ENCODE measurements at places on chromosomes 16 and 17.

DNA sequence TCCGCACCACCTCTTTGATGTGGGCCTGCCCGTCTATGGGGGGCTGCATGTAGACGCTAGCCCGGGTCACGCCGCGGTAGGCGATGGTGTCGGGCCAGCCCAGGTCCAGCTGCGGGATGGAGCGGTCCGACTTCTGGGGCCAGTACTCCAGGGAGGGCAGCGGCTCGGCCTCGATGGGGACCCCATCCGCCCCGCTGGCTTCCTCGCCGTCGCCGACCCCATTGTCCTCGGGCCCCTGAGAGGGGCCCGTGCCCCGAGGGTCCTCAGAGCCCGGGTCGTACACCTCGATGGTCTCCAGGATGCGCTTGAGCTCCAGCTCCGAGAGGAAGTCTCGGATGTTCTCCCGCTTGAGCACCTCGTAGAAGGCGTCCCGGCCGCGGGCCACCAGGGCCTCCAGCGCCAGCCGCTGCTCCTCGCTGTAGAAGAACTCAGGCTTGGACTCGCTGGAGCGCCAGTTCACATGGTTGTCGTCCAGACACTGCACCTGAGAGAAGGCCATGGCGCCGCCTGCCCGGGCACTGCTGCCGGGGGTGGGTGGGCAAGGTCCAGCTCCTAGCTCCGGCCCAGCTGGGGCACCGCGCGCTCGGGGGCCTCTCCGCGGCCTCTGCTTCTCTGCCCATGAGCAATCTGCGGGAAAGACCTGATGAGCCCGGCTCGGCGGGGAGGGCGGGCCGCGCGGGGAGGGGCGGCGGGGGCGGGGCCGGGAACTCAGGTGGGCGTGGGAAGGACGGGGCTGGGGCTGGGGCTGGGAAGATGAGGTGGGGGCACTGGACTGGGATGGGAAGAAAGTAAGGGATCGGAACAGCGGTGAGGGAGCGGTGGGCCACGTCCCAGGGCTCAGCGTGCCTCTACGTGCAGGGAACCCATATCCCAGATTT lies 782 bp downstream of the FAM83G start:
- DNase-seq = no peak

GRCh38 chr16:84845496-84846002 lies 25.8 kb downstream of the CRISPLD2 start:
- no peak for DNase-seq

DNA sequence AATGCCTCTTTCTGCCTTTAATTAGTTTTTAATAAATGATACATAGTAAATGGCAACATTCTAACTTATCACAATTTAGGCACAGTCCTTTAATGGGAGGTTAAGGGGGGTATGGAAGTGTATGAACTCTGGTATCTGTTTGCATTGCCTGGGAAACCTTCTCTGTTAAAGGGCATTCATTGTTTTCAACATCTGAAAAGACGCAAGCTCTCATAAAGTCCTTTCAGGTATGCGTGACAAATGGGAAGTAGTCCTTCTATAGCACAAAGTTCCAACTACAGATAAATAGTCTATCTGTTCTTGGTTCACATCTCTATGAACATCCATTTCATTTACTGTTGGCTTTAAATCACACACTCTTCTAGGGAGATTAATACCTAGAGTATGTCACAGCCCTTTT lies 298.0 kb upstream of the PMFBP1 start:
- DNase-seq = no peak

DNA sequence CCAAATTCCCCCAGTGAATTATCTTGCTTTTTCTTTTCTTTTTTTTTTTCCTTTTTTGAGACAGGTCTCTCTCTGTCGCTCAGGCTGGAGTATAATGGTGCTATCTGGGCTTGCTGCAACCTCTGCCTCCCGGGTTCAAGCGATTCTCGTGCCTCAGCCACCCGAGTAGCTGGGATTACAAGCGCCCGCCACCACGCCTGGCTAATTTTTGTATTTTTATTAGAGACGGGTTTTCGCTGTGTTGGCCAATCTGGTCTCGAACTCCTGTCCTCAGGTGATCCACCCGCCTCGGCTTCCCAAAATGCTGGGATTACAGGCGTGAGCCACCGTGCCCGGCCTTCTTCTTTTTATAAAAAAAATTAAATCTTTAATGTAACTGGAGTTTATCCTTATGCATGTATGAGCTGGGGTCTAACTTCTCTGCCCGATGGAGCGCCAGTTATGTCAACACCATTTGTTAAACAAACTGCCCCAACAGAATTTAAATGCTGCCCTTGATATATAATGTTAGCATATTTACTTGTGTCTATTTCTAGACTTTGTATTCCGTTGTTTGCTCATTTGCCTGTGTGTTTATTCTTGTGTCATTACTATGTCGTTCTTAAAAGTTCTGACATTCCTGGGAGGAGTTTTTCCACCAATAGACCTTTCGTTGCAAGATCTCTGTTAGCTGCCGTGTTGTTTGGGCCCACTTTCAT lies 535 bp upstream of the AURKB start:
- no peak for DNase-seq

DNA sequence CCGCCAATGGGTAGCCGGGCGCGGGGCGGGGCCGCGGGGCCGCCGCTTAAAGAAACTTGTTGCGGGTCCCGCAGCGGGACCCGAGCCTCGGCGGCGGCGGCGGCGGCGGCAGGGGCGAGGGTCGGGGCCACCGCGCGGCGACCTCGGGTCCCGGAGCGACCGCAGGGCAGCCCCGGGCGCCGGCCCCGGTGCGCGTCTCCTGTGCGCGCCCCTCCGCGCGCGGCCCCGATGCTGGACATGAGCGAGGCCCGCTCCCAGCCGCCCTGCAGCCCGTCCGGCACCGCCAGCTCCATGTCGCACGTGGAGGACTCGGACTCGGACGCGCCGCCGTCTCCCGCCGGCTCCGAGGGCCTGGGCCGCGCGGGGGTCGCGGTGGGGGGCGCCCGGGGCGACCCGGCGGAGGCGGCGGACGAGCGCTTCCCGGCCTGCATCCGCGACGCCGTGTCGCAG lies at the start of gene SOX8:
Gene SOX8, plus strand, starts transcription at position 76 of the 450 bp plus-strand sequence. Its CDS starts 153 bp downstream, at position 229.
- no peak for DNase-seq

GRCh38 chr16:1691276-1691675 lies 13.2 kb downstream of the JPT2 start:
- no peak for DNase-seq

DNA sequence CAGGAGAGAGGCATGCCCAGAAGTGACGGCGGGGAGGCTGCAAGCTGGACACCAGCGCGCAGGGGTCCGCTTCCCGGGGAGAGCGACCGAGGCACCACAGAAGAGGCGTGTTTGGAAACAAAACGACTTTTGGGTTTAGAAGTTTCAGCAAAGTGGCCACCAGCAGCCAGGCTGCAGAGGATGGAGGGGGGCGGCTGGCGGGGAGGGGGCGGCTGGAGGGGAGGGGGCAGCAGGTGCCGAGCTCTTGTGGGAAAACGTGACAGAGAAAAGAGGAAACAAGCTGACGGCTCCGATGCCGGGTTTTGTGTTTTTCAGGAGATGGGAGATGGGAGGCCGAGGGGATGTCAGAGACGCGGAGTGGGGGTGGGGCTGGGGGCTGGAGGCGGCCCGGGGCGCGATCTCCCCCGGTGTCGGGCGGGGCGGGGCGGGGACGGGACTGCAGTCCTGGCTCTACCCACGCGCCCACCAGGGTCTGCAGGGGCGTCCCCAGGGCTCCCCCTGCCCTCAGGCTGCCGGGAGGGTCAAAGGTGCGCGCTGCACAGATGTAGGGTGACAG lies 32.1 kb upstream of the RPH3AL start:
- no peak for DNase-seq

DNA sequence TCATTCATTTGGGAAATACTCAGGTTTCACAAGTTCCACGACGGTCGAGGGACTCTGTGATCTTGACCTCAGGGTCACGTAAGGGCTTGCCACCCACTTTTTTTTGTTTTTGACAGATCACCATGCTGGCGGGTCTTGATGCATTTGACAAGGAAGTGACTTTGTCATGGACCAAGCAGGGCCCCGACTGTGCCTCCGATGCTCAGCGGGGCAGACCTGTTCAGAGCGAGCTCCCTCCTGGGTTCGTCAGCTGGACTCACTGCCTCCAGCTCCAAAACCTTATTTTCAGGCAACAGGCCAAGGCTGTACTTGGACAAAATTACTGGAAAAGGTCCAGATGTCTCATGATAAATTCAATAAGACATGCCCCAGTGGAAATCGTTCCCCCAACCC lies 9.0 kb upstream of the CLEC18A start:
- DNase-seq = no peak

- no peak for DNase-seq
Measured at GRCh38 chr17:35489944-35490343, 41.4 kb upstream of the SLFN13 start.

DNA sequence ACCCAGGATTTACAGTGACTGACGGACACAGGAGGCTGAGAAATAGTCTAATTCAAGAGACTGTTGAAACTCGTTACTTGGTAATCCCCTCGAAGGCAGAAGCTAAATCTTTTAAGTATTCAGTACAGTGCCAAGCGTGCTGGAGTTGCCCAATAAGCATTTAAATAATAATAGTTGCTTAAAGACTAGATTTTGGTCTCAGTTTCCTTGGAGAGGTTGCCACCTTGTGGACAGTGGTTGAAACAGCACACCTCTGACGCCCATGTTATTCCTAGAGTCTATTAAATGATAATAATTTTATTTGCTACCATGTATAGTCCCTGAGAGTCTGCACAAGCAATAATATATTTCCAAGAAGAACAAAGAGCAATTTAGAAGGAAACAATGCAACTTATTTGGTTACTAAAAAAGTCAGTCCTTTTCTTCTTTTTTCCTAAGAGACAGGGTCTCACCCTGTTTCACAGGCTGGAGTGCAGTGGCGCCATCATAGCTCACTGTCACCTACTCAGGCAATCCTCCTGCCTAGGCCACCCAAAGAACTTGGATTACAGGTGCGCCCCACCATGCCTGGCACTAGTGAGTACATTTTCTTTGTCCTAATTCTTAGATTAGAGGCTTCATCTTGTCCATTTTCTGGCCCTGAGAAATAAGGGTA lies 138.0 kb upstream of the NUDT7 start:
- DNase-seq = peak; percentile 26

DNA sequence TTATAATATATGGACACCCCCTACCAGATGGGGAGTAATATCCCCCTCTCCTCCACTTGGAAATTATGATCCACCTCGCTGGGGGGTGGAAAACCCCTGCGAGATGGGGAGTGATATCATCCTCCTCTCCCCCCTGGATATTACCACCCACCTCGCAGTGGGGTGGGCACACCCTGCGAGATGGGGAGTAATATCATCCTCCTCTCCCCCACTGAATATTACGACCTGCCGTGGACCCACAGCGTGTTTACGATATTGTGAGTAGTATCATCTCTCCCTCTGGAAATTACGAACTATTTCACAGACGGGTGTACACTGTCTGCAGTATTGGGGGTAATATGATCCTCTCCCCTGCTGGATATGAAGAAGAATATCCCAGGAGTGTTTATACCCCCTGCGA lies 228.3 kb upstream of the WSCD1 start:
- DNase-seq = no peak
